Muscle of leg (tissue), 16 donors: ENCODE measurements at places on chromosomes 5 and 9.

DNA sequence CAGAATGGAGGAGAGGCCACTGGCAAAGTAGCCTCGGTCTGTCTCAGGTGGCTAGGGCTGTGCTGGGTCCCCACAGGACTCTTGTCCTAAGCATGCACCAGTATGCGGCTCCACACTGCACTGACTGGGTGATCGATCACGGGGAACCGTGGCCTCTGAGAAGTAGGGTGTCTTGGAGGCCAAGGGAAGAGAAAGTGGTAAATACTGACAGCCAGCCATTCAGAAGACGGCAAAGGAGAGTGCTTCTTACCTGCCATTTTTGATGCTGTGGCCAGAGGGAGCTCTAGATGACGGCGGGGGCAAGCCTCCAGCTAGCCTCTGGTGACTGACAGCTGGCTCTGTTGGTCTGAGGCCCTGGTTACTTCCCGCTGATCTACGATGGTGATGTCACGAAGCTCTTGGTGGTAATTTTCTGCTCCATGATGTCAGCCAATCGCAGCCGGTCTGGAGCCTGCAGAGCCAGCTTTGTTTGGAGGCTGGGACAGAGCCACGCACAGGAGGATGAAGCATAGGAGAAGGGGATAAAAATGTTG lies 40.4 kb upstream of the GADD45G start:
- no peak for DNase-seq

DNA sequence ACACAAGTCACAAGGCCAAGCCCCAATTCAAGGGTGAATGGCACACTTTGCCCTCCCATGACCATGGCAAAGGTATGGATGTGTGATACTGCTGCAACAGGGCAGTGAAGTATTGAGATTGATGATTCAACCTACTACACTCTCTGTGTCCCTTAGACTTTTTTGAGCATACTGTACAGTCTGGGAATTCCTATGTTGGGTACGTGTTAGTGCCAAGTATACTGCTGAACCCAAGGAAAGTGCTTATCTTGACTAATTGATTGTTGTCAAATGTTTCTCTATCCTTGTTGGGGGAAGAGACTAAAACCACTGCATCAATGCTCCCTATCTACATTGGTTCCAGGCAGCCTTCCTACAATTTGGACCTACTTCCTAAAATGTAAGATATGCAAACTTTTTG lies 93.7 kb downstream of the NDFIP1 start:
- DNase-seq, result no peak

DNA sequence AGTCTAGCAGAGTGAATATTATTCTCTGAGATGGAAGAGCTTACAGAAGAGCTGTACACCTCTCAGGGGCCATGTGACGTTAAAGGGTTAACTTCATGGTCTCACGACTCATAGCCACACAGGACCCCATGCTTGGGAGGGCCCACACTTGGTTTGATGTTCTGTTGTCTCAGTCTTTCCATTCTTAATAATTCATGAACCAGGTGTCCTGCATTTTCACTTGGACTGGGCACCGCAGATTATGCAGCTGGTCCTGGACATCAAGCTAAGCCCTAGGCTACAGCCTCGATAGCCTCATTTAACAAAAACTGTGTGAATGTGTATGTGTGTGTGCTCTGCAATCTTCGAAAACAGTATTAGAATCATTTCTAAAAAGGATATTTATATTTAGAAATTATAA lies 323.5 kb downstream of the PLK2 start:
- DNase-seq, result peak; percentile 52

- DNase-seq, result no peak
These were observed 1.1 kb upstream of the SLC34A1 start for GRCh38 chr5:177383181-177383580.

- DNase-seq, result no peak
These were observed 69.8 kb downstream of the DOCK2 start for GRCh38 chr5:169706758-169707450.

GRCh38 chr5:174596429-174596828 lies 128.0 kb upstream of the MSX2 start:
- DNase-seq, result no peak

DNA sequence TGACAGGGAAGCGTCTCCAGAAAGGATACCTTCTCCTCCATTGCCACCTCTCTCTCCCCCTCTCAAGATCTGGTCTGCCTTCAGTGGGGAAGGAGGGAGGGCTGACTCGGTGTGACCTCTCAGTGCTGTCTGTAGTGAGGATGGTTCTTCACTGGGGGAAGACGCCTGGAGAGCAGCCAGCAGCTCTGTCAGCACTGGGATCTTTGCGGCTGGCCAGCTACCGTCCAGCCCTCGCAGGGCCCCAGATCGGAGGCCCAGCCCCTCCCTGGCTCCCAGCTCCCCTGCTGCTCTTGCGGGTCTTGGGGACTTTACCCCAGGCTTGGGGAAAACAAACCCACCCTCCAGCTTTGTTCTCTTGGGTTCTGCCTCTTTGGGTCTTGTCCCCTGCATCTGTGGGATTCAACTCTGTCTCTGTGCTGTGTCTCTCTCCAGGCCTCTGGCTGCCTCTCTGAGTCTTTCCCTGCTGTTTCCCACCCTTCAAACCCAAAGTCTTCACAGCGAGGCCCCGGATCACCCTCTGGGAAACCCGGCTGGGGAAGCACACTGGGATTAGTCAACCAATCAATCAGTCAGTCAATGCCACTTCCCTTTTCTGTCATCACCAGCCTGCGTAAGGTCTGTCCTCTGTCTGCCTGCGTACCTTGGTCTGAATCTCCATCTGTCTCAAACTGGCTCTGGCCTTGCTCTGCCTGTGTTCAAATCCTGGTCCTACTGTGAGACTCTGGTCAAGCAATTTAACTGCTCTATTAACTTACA lies 23.0 kb downstream of the FGF18 start:
- DNase-seq, result peak; percentile 78

GRCh38 chr9:20397348-20397747 lies 225.0 kb downstream of the MLLT3 start:
- no peak for DNase-seq

DNA sequence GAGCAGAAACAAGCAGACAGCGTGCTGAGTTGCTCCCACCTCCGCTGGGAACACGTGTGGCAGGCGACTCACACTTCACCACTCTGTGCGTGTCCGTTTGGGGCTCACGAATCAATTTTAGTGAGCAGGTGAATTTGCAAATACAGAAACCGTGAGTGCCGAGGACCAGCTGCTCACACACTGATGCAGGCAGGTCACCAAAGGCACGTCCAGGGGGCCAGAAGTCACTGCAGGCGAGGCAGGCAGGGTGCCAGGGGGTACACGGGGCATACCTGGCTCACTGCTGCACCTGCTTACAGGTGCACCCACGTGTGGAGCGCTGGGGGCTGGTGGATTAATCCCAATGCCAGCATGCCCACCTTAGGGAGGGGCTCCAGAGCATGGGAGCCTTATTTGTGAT lies 68.8 kb downstream of the ZNF354C start:
- no peak for DNase-seq

DNA sequence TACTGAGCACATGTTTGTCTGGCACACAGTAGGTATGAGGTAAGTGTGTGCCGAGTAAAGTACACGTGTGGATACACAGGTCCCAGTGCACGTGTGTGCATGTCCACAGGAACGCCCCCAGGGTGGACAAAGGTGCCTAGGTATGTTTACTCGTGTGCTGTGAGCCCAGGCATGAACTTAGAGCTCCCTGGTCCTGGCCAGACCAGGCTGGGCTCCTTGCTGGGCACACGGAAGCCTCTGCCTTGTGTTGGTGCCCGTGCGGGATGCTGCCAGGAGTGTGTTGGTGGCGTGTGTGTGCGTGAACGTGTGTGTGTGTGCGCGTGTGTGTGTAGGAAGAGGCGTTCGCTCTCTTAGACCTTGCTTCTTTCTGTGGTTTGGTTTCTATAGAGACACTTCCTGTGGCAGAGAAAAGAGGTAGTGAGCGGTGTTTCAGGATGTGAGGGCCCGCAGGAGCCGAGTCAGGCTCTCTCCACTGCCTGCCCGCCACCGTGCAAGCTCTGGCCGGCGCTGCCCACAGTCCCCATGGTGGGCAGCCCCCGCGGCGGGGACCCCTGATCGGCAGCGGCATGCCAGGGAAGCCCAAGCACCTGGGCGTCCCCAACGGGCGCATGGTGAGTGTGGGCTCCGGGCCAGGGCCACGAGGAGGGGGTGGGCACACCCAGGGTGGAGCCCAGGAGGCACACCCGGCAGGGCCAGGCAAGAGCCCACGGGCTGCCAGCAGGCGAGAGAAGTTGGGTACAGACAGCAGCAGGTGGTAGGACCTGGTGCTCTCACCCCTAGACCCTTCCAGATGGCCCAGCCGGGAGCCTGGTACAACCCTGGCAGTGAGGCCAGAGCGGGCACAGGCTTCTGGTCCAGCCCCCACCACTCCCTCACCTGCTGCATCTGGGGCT lies at the start of gene RGS14:
Gene RGS14, plus strand, starts transcription at position 466 of the 893 bp plus-strand sequence. Its CDS starts 101 bp downstream, at position 567.
- peak; percentile 70 for DNase-seq

DNA sequence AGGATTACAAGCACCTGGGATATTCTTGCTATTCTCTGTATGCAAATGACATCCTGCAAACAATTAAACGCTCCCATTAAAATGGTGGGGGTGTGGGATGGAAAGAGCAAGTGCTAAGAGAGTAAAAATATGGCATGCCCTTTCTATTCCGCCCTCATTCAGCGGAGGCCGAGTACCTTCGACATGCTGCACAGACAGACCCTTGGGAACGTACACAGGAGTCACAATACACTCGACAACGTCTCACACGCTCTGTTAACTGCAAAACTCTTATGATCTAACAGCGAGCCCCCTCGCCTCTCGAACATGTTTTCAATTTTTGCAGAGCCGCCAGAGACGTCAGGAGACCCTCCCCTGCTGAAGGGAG lies 322.2 kb downstream of the CEMIP2 start:
- DNase-seq, result no peak

- no peak for DNase-seq
These were observed 69.9 kb upstream of the SLC1A1 start for GRCh38 chr9:4420351-4420750.

DNA sequence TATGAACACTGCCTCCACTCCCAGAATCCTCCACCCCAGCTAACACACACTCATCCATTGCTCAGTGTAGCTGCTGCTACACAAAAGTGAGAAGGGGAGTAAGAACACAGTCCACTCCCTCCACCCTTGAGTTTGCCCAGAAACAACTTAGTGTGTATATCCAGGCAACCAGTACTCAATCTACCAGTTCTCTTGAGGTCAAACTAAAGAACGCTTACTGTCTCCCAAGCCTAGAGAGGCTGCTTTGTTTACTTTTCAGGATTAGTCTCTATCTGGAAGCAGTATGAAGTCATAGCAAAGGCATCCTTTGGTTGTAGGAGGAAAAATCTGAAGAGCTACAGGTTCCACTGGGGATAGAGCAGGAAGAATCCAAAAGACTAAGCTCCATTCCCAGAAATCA lies 296.3 kb downstream of the KCNN2 start:
- peak; percentile 78 for DNase-seq

DNA sequence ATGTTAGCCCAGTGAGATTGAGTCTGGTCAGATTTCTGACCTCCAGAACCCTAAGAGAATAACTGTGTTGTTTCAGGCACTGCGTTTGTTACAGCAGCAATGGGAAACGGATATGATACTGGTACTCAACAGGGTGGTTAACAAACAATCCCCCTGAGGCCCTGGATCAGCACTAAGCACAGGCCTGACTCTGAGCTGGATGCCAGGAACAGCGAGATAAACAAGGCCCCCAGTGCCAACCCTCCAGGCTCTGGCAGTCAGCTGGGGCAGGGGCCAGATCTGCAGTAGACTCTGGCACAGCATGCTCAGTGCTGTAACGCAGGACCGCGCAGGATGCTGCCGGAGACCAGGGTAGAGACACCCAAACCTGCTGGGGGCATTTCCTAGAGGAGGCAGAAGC lies 22.1 kb downstream of the CPLX2 start:
- no peak for DNase-seq

- no peak for DNase-seq
These were observed 44.8 kb upstream of the ALDOB start for GRCh38 chr9:101480386-101480785.

GRCh38 chr5:90586469-90586868 lies 27.9 kb downstream of the ADGRV1 start:
- DNase-seq, result no peak

DNA sequence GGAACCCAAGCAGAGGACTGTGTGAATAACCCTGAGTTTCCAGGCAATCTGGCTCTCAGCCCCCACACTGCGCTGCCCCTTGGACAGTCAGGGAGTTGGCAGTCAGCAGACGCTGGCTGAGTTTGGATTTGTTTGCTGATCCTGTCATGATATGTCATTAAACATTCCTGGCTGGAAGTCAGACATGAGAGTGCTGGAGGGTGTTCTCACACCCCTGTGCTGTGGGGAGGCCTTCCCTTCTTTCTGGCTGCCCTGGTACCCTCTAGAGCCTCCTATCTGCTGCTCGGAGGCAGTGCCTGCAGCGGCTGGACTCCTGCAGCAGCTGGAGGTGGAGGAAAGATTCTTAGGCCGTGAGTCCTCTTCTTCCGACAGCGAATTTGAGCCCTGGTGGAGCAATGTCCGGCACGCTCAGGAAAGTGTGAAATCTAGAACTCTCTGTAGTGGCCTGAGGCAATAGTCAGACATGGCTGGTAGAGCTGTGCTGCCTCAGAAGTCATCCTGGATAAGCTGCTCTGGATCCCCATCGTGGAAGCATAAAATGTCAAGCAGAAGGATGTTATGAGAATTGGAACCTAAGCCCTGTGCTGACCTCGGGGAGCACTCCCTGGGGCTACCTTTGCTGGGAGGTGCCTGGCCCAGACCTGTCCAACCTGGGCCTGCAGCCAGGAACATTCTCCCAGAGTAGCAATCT lies 72.0 kb downstream of the PDE8B start:
- DNase-seq, result no peak

- DNase-seq, result no peak
These were observed 288.9 kb upstream of the CDH18 start for GRCh38 chr5:20276959-20277263.

GRCh38 chr9:3903906-3904305 lies 378.1 kb upstream of the RFX3 start:
- no peak for DNase-seq

DNA sequence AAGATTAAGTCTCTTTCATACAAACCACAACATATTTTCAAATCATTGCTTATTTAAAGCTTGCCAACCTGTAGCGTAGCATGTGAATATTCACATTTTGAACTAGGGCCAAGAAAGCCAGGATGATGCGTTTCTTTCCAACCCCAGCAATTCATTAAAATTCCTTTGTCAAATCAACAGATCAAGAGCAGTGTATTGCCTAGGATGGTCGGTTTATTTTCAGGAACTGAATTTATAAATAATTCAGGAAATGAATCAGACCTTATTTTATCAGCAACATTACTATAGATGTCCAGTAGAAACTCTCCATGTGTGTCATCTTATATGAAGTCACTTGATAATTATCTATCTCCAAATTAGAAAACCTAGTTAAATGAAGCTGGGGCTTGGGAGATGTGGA lies 13.2 kb upstream of the AUH start:
- DNase-seq, result no peak
